Neural crest cell (in vitro differentiated cells): ENCODE measurements at places on chromosomes 4 and X.

DNA sequence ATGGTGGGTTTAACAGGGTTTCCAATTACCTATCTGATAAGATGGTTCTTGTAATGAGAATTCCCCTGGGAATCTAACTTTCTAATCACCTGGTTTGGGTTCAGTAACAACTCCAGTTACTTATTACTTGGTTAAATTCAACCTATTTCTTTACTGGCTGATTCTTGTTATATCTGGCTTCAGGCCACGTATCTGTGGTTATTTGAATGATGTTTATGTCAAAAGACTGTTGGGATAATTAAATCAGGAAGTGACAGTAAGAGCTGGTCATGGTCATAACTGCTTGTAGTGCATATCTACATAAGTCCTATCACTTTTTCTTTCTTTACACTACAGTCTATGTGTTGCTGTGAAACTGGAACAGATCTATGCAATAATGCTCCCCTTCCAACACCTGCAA lies 108.1 kb downstream of the MID1 start:
- no peak overlapping the region for H3K4me3 ChIP-seq
- H3K27ac ChIP-seq = no peak overlapping the region
- H3K27me3 ChIP-seq = no peaks in the 10 kb centered on the region
- peaks cover 15% of the 10 kb centered on the region for H3K36me3 ChIP-seq

GRCh38 chr4:15020502-15021286 lies 18.4 kb downstream of the CPEB2 start:
- H3K27ac ChIP-seq = no peak overlapping the region
- no peaks in the 10 kb centered on the region for H3K36me3 ChIP-seq
- peaks cover 17% of the 10 kb centered on the region for H3K4me1 ChIP-seq
- DNase-seq = no peak
- no peaks in the 10 kb centered on the region for H3K27me3 ChIP-seq
- H3K4me3 ChIP-seq = no peak overlapping the region

DNA sequence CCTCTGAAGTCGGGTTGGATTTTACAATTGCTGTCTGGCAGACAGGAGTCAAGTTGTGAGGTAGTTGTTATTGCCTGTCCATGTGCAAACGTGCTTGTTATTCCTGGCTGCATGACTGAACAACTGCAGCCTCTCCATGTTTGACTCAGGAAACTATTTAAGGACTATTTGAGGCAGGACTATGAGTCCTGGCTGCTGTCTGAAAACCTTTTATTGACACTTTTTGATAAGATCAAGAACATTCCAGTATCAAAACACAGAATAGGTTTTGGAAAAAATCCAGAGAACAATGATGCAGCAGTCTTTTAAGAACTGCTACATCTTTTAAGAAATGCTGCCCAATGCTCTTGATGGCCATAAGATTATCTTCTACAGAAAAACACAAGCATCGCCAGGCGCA lies 10.0 kb upstream of the SPRY1 start:
- no peaks in the 10 kb centered on the region for H3K36me3 ChIP-seq
- no peak for DNase-seq
- no peak overlapping the region for H3K27ac ChIP-seq
- H3K27me3 ChIP-seq = no peaks in the 10 kb centered on the region
- no peak overlapping the region for H3K4me3 ChIP-seq

DNA sequence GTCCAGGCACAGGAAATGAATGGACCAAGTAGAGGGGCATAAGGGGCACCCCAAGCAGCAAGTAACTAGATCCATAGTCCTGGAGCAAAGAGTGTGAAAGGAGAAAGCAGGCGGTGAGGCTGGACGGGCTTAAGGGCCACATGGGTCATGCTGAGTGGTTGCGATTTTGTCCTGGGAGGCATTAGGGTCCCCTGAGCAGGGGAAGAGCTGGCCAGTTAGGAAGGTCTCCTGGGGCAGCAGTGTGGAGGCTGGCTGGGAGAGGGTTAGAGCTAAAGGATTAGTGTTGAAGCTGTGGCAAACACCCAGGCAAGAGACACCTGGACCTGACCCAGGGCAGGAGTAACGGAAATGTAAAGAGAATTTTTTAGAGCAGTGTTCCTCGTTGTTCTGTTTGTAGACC lies 26.5 kb downstream of the MYOZ2 start:
- DNase-seq = no peak
- no peaks in the 10 kb centered on the region for H3K4me1 ChIP-seq
- no peaks in the 10 kb centered on the region for H3K36me3 ChIP-seq
- no peaks in the 10 kb centered on the region for H3K27me3 ChIP-seq
- no peak overlapping the region for H3K27ac ChIP-seq

DNA sequence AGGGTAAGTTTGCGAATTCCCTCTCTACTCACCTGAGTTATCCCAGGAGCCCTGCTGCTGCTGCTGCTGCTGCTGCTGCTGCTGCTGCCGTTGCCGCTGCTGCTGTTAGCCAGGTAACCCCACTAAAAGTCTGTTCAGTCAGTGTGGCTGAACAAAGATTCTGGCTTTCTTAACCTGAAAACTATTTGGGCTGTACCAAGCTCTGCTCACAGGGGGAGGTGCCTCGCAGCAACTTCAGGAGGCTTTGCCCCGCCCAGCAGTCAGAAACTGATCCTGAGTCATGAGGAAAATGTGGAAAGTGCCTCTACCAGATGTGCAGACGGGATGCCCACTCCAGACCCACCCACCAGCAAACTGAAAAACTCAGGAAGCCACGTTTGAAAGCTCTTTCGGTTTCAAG lies at the start of gene CAPN6:
Gene CAPN6, minus strand, starts transcription at position 145 of the 400 bp plus-strand sequence. CDS start 6,547 bp downstream, outside the sequence.
- no peaks in the 10 kb centered on the region for H3K4me1 ChIP-seq
- no peak for DNase-seq
- H3K27me3 ChIP-seq = no peaks in the 10 kb centered on the region

GRCh38 chrX:51795136-51795535 lies 51.9 kb downstream of the GSPT2 start:
- no peaks in the 10 kb centered on the region for H3K36me3 ChIP-seq
- no peak overlapping the region for H3K4me3 ChIP-seq
- H3K4me1 ChIP-seq = no peaks in the 10 kb centered on the region
- H3K27ac ChIP-seq = no peak overlapping the region
- no peak for DNase-seq
